LNCaP clone FGC (cell line): ENCODE measurements at places on chromosomes 5 and 9.
A peak's percentile ranks its signal among the peaks of the same experiment; 100 is the strongest.

DNA sequence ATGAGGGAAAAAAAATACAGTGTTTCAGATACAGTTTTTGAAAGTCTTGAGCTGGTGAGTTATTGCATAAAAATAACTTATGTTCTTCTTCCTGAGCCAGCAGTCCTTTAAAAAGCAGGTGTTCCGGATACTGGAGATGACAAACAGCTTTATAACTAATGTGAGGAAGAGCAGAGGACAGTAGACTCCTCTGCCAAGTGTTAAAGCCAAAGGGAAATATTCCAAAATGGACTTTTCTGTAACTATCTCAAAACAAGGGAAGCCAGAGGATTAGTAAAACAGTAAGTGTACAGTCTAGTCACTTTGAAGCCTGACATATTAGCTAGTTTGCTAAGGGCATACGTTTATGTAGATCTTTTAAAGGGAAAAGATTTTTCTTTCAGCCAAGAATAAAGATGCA lies 11.0 kb upstream of the SNCAIP start:
- DNase-seq, result no peak

DNA sequence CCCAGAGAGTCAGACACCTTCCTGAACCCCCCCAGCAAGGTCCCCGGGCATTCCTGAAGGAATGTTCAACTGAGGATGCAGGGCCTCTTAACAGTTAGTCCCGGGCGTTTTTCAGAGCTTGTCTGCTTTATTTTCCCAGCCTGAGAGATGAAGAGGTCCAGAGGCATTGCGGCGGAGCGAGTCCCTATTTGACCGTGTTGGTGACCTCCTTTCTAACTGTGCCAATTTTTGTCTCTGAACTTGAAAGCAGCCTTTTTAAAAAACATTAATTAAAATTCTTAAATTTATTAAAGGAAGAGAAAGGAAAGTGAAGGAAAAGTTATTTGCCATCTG lies 433 bp upstream of the PTAR1 start:
- DNase-seq, result no peak

DNA sequence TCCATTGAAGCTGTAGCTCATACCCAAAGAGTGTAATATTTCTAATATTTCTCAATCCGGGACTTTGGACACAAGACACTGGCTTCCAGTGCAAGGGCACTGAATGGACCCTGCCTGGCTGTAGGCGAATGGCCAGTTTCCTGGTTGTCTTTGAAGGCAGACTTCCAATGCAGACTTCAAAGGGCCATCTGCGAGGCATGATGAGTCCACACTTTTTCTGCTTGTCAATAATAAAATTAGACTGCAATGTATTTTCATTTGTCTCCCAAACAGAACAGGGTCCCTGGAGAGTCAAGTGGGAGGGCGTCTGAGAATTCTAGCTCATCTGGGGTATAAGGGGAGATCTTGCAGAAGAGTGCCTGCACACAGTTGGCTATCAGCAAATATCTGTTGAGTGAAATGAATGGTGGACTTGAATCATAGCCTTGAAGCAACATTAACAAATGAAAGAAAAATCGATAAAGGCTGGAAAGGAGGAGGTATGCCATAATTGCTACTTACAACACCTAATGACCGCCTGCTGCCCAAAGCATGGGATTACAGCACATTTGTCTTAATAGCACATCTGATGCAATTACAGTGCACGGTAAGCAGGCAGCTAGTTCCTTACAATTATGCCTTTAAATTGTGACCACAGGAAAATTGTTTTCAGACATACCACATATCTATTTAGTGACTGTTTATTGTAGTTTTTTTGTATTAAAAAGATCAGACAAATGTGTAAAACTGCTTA lies 137.5 kb downstream of the ARHGEF28 start:
- no peak for DNase-seq

- DNase-seq, result no peak
Observed at GRCh38 chr5:93586736-93587596, 3.9 kb downstream of the NR2F1 start.

GRCh38 chr5:132788508-132788907 lies 11.5 kb upstream of the SEPTIN8 start:
- no peak for DNase-seq

DNA sequence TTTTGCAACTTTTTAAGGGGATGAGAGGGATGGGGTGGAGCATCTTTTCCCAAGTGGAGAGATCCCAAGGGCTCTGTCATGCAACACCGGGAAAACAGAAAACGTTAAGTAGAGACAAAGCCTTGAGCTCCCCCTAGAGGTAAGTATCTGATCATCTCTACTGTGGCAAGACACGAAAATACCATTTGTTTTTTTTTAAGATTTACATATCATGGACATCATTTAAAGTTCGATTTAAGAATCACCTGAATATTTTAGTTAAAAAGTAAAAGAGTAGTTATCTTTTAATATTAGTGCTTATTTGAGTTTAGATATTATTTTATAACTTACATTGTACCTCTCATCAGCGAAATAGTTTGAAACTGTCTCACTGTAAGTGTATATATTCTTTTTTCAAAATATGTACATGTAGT lies 200.4 kb downstream of the LRRC70 start:
- peak; percentile 32 for DNase-seq

- no peak for DNase-seq
Observed at GRCh38 chr9:4883326-4883873, 90.7 kb downstream of the RCL1 start.

GRCh38 chr9:101087426-101087825 lies 58.9 kb downstream of the PLPPR1 start:
- no peak for DNase-seq

DNA sequence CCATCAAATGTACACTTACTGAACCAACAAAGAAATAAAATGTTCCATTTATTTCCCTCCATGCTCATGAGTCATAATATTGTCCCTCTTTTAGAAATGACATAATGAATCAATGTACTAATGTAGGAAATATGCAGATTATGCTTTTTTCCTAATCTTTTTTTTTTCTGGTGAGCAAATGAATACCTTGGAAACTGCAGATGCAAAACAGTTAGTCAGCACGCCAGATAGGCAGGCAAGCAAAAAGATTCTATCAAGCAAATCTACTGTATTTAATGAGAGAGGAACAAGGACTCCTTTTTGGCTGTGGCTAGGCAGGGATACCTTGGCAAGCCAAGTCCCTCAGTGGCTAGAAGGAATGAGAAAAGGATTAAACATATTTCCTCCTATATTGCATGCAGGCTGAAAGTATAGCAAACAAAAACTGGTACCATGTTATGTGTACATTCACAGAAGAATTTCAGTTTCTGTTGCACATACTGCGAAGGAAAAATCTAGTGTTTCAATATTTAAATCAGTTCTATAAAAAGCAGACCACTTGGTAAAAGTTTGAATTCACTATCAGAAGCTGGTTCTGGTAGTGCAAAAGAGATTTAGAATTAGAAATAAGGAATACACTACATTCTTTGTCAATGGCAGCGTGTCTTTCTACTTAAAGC lies 605.4 kb downstream of the TLE1 start:
- DNase-seq, result no peak

DNA sequence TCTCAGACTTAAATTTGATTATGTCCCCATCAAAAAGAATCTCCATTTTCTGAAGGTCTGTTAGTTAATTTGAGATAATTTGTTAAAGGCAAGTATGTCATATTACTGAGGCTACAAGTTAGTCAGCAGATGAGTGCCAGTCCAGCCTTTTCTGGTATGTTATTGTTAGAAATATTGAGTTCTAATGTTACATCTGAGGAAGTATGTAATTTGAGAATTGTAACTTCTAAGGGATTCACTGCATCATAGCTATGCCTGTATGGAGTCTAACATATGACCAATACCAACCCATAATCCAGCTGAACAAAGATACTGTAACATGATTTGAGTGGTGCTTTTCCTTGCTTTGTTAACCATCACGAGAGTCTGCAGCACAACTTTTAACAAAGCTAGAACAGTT lies 13.9 kb downstream of the SLC23A1 start:
- no peak for DNase-seq

DNA sequence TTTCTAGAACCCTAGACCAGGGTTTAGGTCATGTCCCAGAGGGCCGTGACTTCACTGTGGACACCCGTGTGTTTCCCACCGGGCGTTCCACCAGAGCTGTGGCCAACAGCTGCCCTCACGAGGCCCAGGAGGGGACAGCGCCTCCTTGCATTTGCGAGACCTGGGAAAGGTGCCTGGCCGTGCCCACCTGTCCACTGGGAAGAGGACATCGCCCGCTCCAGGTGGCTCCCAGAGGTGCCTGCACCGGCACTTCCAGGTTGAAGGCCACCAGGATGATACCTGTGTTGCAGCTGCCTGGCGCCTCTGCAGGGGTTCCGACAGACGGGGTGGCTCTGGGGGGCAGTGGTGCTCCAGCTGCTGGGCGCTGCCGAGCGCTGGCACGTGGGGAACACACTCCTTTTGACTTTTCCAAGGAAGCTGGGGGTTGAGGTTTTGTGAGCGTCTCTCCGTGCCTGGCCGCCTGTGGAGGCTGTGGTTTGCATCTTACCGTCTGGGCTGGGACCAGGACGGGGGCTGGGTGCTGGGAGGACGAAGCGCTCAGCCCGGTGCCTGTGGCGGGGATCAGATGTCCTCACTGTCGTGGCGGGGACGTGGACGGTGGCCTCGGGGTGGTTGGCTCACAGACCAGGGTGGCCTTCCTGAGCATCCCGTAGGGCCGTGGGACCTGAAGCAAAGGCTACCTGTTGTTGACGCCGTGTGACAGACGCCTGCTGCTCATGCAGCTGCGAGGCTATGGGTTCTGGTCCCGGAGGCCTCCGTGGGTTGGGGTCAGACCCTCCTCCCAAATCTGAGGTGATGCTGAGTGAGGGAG lies 19.2 kb downstream of the NKD2 start:
- DNase-seq, result no peak

DNA sequence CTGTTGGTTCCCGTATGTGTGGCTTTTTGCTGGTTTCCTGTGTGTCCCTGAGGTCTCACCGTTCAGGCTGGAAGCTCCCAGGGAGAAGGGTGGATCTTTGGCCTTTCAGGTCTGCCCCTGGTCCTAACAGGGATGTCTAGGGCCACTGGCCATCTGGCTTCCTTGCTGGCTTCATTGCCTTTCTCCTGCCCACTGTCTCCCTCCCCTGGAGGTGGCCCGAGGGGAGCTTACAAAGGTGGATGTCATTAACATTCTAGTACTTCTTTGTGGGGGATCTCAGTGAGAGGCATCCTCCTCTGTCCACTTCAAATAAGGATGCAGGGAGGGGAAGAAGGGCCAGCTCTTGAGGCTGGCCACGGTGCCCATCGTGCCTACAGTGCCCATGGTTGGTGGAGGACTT lies 35.2 kb downstream of the HMCN2 start:
- DNase-seq, result no peak

GRCh38 chr9:3733039-3733408 lies 207.2 kb upstream of the RFX3 start:
- no peak for DNase-seq

GRCh38 chr9:90029386-90029785 lies 424.6 kb downstream of the GADD45G start:
- DNase-seq, result no peak

- peak; percentile 31 for DNase-seq
Observed at GRCh38 chr9:7676609-7677156, 122.9 kb downstream of the DMAC1 start.

- no peak for DNase-seq
Observed at GRCh38 chr5:61993295-61993927, 312.6 kb upstream of the KIF2A start.

GRCh38 chr5:111255169-111255568 lies 31.0 kb downstream of the CAMK4 start:
- no peak for DNase-seq

DNA sequence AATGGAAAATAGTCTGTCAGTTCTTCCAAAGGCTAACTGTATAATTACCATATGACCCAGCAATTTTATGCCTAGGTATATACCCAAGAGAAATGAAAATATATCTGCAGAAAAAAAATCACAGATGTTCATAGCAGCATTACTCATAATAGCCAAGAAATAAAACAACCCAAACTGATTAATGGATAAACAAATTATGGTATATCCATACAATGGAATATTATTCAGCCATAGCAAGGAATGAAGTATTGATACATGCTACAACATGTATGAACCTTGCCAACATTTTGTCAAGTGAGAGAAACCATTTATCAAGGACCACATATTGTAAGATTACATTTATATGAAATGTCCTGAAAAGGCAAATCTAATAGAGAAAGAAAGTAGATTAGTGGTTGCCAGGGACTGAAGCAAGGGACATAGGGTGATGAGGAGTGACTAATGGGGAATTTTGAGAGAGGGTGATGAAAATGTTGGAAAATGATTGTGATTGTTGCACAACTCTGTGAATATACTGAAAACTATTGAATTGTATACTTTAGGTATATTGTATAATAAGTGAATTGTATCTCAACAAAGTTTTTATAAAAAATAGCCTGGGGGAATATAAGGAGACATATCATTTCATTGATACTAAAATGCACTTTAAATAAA lies 114.4 kb downstream of the PBX3 start:
- no peak for DNase-seq

- no peak for DNase-seq
Observed at GRCh38 chr9:133058550-133059320, 3.0 kb upstream of the CEL start.

DNA sequence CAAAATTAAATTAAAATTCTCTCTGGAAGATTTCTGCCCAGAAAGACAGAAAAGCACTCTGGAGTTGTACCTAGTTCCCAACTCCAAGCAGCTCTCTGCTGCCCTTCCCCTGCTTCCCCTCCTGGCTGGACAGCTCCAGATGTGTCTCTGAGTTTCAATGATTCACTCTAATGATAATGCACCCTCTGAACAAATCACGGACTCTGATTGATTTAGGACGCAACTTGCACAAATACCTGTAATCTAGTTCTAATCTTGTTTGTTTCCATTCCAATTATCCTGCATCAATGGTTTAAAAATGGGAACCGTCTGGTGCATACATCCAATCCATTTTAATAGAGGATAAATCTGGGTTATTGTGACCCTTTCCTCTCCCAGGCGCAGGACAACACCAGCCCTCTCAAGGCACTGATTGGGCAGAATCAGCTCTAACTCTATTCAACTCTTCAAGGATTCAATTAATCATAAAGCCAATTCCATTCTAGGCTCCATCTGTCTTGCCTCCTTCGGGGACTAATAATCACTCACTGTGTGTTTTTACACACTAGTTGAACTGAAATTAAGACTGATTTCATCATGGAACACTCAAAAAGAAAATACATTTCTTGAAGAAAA lies 111.2 kb upstream of the LRRTM2 start:
- DNase-seq, result no peak

DNA sequence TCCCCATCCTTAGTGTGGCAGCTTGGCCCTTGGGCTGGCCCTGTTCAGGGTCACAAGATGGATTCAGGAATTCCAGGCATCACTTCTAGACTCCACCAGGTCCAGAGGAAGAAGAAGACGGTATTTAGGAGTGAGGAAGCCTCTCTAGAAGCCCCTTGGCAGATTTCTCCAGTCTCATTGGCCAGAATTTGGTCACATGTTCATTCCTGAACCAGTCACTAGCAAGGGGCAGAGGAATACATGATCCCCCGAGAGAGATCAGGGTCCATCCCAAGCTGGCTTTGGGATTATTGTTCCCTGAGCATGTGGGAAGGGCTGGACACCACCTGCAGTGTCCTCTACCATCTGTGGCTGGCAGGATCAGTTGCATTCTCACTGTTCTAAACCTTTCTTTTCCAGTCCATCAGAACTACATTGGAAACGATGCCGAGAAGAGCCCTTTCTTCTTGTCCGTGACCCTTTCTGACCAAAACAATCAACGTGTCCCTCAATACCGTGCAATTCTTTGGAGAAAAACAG lies 48.5 kb downstream of the GARNL3 start:
- no peak for DNase-seq
